ENCODE measurements at places on chromosomes 3 and 15. TPM values are rescaled to one million over a fixed set of nuclear protein-coding genes. Genes with fewer than 3 reads are reported as not detected.

Gene ATP8B4
- total RNA-seq: 9.4 TPM

Gene CYB561D2
- 23.9 TPM for total RNA-seq

- DNase-seq: no peak
Measured at GRCh38 chr3:145326666-145327065, 834.3 kb downstream of the PLOD2 start.

DNA sequence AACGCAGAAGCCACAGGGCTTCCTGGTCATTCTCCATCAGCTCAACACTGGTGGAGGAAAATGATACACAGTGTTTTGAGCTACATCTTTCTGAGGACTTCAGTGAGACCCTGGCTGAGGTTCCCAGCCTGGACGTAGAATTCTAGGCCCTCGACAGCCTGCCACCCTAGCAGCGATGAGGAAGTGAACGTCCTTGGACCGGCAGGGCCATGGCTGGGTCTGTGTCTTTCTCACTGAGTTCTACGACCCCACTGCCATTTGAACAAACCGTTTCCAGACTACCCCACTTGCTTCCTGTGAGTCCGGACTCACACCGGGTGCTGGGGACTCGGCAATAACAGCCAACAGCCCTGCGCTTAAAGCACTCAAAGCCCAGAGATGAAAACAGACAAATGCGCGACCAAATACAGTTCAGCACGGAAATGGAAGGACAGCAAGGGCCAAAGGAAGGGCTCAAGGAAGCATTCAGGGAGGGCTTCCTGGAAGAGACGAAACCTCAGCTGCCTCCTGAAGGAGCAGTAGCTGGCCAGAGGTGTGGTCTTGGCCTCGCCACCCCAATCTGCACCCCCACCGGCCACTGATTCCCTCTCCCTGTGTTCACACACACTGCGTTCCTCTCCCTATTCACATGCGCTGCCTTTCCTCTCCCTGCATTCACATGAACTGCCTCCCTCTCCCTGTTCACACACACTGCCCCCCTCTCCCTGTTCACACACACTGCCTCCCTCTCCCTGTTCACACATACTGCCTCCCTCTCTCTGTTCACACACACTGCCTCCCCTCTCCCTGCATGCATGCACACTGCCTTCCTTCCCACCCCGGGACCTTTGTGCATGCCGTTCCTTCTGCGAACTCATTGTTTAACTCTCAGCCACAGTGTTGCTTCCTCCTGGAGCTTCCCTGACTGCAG lies 136.3 kb upstream of the PRR20G start:
- DNase-seq: no peak

GRCh38 chr15:69088300-69088965 lies 72.0 kb upstream of the GLCE start:
- no peak for DNase-seq

GRCh38 chr3:70358978-70359580 lies 46.6 kb upstream of the MDFIC2 start:
- DNase-seq: no peak

- DNase-seq: no peak
Measured at GRCh38 chr3:24342275-24342674, 152.4 kb downstream of the THRB start.

Gene RPS27L
- 196 TPM for total RNA-seq

Gene HTR3E
- not detected for total RNA-seq

- no peak for DNase-seq
Measured at GRCh38 chr3:16728770-16729745, 123.8 kb upstream of the DAZL start.

Gene GPR149
- not detected for total RNA-seq

DNA sequence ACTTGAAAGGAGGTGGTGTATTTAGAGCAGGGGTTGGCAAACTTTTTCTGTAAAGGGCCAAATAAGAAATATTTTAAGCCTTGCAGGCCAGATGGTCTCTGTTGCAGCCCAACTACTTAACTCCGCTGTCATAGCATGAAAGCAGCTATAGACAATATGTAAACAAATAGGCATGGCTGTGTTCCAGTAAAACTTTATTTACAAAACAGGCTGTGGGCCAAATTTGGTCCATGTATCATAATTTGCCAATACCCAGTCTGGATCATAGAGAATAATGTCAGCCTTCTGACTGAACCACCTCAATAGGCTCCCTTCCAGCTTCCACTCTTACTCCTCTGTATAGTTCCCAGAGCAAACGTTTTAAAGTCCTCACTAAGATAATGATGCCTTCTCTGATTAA lies 638.8 kb upstream of the CFAP20DC start:
- no peak for DNase-seq

DNA sequence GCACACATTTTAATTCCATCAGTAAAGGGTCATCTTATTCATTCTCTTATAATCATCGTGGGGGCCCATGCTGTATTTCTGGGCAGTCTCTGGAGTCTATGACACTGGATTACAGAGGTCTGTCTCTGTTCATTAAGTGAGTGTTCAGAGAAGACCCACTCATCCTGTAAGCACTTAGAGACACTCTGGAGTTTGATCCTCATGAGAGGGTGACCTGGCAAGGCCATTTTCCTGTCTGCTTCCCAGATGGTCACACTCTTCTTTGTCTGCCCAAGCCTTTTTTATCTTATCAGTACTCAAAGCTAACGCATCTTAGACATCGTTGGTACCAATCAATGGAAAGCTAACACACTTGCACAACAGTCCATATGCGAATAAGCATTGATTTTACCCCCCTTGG lies 333.1 kb downstream of the RORA start:
- DNase-seq: no peak

Gene GOLGA6L7
- not detected for total RNA-seq

DNA sequence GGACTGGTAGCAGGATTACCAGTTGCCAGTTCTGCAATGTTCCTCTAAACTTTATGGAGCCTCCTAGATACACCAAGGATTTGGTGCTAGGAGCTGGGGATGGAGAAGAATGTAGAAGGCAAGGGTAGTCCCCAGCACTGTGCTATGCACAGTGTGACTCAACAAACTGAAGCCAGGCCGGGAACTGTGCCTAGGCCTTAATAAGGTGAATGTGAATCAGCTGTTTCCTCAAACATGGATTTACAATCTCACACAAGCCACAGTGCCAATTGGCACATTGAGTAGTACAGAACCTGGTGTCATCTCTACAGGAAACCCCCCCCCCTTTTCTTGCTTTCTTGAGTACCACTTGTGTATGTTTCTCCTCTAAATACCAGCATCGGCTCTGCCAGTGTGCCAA lies 32.5 kb downstream of the MRPS25 start:
- no peak for DNase-seq

DNA sequence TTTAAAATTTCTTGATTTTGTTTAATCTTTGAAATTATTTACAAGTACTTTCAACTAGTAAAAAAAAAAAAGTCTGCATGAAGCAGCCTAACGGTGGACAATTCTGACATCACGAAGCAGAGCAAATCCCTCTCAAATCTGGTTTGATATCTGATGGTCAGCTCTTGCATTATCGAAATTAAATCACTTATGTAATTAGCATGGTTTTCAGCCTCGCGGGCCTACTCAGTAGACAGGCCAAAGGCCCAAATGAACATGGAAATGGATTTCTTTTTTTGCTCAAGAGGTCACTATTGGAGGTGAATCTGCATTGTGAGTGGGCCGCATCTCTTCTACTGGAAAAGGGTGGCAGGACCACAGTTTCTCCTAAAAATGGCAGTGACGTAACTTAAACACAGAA lies 209.8 kb downstream of the NR2F2 start:
- no peak for DNase-seq

- no peak for DNase-seq
Measured at GRCh38 chr3:160163229-160163878, 61.9 kb upstream of the C3orf80 start.

DNA sequence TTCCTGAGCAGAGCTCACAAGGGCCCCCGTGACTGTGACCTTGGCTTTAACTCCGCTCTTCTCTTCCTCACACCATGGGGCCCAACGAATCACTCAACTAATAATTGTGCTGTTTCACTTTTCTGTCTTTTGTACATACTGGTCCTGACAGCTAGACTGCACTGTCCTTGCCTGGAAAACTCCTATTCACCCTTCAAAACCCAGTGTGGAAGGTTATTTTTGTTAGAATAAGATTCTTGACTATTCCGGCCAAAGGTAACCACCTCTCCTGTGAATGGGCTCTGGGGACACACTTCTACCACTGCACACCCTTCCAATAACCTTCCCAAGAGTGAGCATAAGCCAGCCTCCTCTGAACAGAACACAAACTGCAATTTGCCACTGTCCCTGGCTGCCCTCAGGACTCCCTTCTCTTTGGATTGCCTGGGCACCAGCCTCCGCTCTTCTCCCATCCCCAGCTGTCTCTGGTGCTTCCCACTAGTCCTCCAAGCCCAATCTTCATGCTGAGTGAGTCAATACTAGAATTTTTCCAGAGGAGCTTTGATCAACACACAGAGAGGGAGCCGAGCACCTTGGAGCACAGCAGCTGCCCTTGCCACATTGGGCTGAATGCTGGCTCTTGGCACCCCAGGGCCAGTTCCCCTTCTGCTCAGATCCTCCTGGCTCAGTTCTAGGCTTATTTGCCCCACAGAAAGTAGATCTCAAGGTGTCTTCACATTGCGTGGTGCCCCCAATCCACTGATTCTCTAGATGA lies 2.1 kb downstream of the SCN5A start:
- DNase-seq: no peak

GRCh38 chr15:101323793-101324523 lies 28.9 kb upstream of the SNRPA1 start:
- DNase-seq: peak; percentile 33

Gene GAP43
- total RNA-seq: not detected

DNA sequence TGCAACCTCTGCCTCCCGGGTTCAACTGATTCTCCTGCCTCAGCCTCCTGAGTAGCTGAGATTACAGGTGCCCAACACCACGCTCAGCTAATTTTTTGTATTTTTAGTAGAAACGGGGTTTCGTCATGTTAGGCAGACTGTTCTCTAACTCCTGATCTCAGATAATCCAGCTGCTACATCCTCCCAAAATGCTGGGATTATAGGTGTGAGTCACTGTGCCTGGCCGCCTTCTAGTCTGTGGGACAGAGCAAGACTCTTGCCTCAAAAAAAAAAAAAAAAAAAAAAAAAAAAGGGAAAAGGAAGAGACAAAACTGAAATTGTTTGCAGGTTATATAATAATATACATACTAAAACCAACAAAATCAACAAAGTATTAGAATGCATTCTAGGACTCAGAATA lies 215.2 kb downstream of the PCCB start:
- no peak for DNase-seq

DNA sequence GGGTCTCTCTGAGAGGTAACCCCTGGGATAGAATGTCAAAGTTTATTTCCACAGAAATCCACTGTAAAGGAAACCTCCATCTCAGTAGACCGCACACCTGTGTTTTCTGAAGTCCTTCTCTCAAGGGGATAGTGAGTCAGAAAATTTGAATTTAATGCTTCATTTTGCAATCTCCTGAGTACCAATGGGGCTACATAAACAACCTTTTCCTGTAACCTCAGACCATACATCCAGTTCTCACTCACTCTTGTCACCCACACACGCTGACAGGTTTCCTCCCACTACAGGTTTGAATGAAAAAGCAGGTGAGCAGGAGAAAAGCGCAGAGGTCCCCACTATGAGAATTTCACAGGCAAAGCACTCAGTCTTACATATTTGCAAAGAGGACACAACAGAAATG lies 165.3 kb upstream of the MCTP2 start:
- no peak for DNase-seq

DNA sequence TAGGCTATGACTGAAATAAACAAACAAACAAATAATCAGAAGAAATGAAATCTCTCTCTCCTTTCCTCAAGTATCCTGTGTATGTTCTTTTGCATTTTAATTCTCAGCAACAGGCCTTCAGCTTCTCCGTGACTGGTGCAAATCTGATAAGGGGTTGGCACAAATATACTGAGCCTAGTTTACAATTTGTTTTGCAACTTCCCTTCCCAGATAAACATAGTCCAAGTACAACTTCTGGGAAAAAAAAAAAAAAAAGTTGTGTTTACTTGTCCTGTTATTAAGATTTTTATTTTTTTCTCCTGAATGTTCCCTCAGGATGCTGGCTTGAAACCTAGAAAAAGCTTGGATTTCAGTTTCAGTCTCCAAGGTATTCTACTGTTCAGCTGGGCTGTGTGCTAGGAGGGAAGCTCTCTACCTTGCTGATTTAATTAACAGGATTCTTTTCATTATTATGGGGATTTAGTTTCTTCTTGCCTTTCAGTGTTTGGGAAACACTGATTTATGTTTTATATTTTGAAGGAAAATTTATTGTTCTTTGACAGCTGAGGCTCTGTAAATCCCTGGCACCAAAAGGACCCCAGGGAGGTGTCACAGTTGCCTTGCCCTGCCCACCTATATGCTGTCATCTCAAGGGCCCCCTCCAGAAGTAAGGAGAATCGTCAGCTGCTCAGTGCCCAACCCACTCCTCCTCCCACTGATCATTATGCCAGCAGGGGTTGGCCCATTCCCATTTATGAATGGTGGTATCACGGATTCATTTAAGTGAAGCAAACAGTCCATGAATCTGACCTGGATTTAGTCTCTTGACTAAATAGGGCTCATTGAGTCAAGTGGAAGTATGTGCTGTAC lies 185.2 kb downstream of the MEIS2 start:
- no peak for DNase-seq

DNA sequence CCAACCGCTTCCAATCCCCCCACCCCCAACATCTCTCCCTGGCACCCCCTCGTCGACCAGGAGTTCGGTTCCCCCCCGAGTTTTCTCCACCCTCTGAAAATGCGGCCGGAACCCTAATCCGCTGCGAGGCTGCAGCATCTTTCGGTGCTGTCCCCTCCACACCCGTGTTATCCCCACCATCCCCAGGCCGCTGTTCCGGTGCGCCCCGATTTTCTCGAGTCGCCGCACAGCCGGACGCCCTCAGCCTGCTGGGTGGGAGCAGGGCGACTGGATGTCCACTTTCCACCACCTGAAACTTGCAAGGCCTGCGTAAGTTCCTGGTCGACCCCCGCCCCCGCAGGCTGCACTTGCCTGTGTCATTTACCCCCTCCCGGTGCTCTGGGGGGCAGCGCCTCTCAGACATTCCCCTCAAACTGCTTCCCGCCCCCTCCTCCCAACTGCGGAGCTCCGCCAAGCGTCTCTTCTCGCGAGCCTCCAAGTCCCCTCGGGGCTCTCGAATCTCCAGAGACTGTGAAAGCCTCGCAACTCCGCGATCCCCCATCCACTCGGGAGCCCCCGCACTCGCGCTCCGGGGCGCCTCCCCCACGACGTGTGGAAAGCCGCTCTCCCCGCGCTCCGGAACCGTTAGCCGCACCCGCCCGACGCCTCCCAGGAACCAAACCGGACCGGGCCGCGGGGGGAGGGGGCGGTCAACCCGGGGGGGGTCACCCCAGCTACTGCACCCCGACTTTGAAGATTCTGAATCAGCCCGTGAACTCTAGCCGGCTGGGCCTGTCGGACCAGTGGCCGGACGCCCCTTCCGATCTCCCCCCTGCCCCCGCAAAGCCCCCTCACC lies 566 bp downstream of the ETV5 start:
- peak; percentile 78 for DNase-seq
